ENCODE measurements at places on chromosomes 1 and 21.
A peak's percentile ranks its signal among the peaks of the same experiment; 100 is the strongest.

GRCh38 chr1:103220631-103221041 lies 112.3 kb upstream of the COL11A1 start:
- DNase-seq = no peak

DNA sequence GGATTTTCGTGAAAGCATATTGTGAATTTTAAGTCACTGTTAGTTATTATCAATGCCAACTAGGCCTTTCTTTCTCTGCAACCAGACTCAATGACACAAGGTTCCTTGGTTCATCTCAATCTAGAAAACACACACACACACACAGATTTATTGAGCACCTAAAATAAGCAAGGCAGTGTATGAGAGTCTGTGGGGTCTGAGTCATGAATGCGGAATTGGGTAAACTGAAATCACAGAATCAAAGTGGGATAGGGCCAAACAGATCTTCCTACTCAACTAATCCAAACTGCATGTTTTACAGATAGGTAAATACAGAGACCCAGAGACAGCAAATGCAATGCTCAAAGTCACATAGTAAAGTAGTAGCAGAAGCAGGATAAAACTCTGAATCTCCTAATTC lies 48.5 kb upstream of the NRDC start:
- no peak for DNase-seq

DNA sequence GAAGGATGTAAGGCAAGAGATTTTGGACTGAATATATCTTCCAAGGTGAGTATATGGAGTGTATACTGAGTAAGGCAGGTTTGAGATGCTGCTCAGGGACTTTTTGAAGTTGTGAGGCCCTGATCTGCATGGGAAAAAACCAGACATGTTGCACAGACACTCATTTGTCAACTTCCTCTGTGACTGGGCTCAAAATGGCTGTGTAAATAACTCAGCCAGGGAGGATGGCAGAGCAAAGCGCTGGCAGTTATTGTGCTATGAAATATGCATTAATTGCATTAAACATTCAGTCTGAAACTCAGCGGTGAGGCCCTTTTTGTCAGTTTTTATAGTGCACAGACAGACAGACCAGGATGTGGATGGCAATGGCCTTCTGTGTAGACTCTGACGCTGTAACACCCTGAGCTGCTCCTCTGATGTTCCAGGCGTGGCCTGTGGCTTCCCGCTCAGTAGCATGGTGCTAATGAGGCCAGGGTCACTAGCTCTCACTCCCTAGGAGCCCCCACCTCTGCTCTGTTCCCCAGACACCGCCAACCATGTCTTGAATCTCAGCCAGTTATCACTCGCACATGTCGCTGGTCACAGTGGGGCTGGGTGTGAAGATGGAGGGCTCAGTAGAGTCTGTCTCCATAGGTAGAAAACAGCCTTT lies 307.0 kb upstream of the PROX1 start:
- no peak for DNase-seq

GRCh38 chr1:212593821-212594251 lies 14.7 kb upstream of the ATF3 start:
- no peak for DNase-seq

- no peak for DNase-seq
These were observed 69.3 kb downstream of the CAMK2N1 start for GRCh38 chr1:20416706-20417105.

- no peak for DNase-seq
These were observed 4.3 kb downstream of the IGSF9 start for GRCh38 chr1:159941141-159941540.

GRCh38 chr21:14838400-14838799 lies 226.4 kb downstream of the NRIP1 start:
- no peak for DNase-seq

- peak; percentile 2 for DNase-seq
These were observed 27.9 kb downstream of the GNB1 start for GRCh38 chr1:1862905-1863547.

- no peak for DNase-seq
These were observed 45.3 kb downstream of the TTC39A start for GRCh38 chr1:51285055-51285454.

DNA sequence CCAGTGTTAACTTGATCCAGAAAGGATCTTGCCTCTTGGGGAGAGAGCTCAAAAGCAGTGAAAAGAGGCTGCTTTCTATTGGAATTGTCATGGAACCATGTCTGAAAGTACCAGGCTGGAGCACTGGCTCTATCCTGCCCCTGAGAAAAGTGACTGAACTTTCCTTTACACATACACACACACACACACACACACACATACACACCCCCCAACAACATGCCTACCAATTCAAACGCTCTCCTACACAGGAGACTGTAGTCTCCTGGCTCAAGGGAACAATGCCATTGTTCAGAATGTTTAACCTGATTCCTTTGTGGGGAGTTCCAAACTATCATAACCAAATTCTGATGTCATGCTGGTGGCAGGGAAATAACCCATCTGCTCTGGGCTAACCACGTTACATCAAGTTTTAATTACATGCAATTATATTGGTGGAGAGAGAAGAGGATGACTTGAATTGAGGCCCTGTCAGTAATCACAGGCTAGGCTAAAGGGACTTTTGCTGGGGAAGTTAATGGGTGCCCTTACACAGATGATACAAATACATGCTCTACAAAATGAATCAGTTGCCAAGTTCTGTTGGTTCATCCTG lies 52.3 kb upstream of the DUSP10 start:
- peak; percentile 52 for DNase-seq

- no peak for DNase-seq
These were observed 47.0 kb downstream of the CYP2J2 start for GRCh38 chr1:59879574-59879973.

GRCh38 chr1:160521554-160521953 lies 1.5 kb downstream of the SLAMF6 start:
- DNase-seq = no peak

- DNase-seq = no peak
These were observed 4.5 kb downstream of the TNFSF4 start for GRCh38 chr1:173202424-173203145.

DNA sequence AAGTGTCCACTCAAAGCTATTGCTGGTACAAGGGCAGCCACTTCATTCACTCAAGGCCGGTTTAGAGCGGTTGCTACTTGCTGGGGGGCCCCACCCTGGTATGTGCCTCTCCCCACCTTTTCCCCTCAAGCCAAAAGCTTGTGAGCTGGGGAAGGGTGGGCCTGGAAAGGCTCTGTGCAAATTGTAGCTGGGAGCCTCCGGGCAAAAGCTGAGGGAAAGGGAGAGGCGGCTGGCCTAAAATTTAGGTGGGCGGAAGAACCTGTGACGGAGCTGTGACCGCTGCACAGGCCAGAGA lies 306 bp upstream of the SH3D21 start:
- no peak for DNase-seq

DNA sequence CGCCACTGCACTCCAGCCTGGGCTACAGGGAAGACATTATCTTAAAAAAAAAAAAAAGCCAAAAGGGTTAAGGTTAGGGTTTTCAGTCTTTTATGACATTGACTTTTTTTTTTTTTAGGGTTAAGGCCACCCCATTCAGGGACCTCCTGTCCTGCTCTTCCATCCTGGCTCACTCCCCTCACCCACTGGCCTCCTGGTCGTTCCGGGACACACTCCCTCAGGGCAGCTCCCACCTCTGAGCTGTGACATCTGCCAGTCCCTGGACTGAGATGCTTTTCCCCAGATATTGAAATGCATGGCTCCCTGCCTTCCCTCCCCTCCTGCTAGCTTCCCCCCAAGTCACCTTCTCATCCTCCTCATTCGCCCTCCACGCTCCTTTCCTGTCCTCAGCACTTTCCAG lies 9.6 kb downstream of the PLEKHG5 start:
- DNase-seq = no peak

DNA sequence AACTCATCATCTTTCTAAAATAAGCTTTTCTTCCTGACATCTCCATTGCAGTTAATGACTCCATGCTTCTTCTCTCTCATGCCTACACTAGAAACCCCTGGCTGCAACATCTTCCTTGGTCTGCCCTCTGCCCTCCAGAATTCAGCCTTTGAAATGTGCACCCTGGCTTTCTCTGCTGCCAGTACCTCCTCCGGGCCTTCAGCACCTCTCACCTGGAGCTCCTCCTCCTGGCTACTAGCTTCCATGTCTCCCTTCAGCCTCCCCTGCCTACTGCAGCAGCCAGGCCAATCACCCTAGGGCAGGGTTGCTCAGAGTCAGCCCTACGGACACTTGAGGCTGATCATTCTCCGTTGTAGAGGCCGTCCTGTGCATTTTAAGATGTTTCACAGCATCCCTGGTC lies 18.3 kb downstream of the SUSD4 start:
- DNase-seq = no peak

- no peak for DNase-seq
These were observed 86.1 kb upstream of the CYYR1 start for GRCh38 chr21:26659182-26659581.

DNA sequence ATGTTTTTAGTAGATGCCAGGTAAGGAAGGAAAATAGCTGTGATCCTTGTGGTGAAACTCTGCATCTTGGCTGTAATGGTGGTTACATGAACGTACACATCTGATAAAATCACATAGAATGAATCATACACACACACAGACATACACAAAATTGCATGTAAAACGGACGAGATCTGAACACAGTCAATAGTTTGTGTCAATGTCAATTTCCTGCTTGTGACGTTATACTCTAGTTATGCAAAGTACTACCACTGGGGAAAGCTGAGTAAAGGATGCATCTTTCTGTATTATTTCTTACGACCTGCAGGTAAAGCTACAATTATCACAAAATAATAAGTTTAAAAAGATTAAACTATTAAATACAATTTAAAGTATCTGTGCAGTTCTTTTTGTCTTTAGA lies 493.7 kb upstream of the ZP4 start:
- no peak for DNase-seq

DNA sequence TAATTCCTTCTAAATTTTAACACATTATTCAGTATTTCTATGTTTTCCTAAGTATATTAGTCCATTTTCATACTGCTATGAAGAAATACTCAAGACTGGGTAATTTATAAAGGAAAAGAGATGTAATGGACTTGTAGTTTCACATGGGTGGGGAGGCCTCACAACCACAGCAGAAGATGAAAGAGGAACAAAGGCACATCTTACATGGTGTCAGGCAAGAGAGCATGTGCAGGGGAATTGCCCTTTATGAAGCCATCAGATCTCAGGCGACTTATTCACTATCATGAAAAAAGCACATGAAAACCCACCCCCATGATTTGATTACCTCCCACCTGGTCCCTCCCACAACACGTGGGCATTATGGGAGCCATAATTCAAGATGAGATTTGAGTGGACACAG lies 15.6 kb downstream of the GBP5 start:
- DNase-seq = no peak

- DNase-seq = no peak
These were observed 165.9 kb downstream of the ADGRL4 start for GRCh38 chr1:78840453-78841271.

DNA sequence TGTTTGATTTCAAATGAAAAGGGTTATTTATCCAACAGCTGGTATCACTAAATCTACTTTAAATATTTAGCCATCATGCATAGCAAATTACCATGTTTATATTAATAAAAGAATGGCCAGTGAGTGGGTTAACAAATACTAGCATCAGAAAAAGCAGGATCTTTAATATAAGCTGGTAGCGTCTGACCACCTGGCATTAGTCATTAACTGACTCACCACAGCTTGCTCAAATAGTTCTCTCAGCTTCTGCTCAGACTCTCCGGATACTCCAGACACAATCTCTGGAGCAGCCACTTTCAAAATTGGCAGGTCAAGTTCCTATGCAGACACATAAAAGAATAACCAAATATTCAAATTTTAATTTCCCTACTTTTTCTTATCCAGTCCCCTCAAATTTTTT lies 29.6 kb downstream of the NVL start:
- DNase-seq = no peak

DNA sequence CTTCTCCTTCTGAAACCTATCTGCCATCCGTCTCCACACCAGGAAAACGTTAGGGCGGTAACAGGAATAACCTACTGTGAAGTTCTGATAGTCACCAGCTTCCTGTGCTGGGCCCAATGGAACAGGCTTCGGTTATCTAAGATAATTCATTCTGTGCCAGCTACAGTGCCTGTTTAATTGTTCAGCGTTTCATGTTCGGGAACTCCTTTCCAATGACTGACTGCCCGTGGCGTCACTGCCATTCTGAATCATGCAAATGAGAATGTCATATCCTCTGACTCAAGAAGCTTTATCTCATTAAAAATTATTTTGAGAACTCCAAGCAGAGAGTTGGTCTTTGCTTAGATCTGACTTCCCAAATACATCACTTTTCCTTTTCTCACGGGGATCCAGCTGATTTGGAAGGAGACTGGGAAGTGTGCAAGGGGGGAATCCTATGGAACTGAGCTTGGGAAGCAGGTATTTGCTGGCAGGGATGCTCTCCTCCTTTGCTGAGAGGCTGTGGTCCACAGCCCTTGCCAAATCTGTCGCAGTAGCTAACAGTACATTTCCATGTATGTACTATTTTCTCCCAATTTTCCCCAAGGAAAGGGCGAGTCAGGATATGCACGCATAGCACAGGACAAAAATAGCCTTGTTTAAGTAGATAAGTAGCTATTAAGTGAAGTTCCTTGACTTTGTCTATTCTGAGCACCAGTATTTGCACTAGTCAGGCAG lies 358.7 kb downstream of the LTN1 start:
- no peak for DNase-seq

DNA sequence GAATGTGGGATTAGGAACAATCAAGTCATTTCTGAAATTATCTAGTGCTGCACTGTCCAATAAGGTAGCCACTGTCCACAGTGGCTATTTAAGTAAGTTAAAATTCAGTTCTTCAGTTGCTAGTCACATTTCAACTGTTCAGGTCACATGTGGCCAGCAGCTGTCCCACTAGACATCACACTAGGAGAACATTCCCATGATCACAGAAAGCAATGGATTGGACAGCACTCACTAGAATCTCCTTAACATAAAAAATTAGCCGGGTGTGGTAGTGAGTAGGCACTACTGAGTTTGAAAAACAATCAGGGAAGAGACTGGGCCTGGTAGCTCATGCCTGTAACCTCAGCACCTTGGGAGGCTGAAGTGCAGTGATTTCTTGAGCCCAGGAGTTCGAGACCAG lies 33.6 kb downstream of the NUP133 start:
- no peak for DNase-seq

- DNase-seq = no peak
These were observed 45.1 kb downstream of the RRAGC start for GRCh38 chr1:38814444-38814983.

GRCh38 chr1:213585959-213586586 lies 401.7 kb upstream of the PROX1 start:
- no peak for DNase-seq

DNA sequence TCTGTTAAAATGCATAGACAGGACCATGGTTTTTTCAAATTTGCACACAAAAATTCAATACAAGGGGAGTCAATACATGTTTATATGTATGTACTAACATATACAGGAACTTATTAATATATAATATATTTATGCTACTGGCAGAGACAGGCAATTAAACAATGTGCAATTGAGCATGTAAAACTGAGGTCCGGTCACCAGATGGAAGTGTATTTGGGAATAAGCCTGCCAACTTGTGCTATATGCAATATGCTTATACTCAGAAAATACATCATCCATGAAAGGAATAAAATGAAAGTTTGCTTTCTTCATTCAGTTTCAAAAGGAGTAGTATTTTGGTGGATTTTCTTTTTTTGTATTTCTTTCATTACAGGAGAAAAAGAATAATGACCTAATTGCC lies 640.2 kb upstream of the CXADR start:
- no peak for DNase-seq

- DNase-seq = no peak
These were observed 1.8 kb upstream of the NFIA start for GRCh38 chr1:61080413-61081143.

All from CD4-positive, alpha-beta T cell treated with Interleukin-15 for 1 hour (primary cell).